ENCODE measurements at places on chromosomes 13 and 19.
A peak's percentile ranks its signal among the peaks of the same experiment; 100 is the strongest.

DNA sequence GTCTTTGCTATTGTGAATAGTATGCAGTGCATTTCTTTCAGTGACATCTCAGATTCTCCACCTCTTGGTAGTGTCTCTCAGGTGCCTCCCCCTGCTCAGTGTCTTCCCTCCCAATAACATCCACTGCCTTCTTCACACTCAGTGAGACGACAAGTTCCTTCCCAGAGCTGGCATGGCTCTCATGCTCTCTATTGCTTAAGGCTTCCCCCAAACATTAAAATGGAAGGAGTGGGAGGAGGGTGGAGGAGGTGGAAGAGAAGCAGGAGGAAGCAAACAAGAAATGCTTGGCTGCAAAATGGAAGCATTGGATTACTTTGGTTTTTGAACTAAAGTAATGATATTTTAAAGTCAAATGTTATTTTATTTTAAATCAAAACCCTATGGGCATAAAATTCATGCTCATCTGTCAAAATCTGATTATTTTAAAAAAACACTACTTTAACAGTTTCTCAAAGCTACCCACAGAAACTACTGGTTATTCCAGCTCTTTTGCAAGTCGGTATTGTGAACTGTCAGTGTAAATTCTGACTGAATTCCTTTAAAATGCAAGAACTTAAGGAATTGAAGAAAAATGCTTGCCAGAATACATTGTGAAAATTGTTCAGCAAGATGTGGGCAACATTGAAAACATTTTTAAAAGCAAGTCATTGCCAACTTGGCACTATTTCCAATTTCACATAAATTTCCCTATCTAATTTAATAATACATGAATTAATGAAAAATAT is 727.6 kb upstream of the ARGLU1 start:
- no peak for DNase-seq

- DNase-seq, result no peak
These were observed 99.6 kb upstream of the HTR2A start for GRCh38 chr13:46996316-46997030.

DNA sequence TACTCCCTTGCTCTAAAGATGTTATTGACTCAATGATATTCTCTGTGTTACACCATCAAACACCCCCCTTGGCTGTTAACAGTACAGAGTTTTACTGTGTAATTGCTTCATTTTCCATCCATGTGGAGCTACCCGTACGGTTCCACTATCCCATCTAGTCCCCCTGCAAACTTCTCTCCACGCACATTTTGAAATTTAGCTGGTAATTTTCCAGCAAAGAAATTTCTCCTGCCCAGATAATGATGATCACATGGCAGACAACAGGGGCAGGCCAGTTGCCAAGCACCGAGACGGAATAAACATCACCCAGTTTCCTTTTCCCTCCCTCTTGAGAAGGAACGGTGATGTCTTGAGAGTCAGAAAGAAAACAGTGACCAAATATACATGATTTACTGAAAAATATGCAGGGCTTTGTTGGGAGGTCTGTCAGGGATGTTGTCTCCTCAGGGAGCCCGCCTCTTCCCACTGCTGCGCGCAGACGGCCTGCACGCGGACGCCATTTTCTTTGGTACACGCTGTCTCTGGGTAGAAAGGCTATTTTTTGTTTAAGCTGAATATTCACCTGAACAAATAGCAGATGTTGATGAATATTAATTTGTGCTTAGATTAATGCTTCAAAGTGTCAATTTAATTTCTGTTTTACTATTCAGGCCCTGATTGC is 109.9 kb downstream of the OLFM4 start:
- DNase-seq, result peak; percentile 76

DNA sequence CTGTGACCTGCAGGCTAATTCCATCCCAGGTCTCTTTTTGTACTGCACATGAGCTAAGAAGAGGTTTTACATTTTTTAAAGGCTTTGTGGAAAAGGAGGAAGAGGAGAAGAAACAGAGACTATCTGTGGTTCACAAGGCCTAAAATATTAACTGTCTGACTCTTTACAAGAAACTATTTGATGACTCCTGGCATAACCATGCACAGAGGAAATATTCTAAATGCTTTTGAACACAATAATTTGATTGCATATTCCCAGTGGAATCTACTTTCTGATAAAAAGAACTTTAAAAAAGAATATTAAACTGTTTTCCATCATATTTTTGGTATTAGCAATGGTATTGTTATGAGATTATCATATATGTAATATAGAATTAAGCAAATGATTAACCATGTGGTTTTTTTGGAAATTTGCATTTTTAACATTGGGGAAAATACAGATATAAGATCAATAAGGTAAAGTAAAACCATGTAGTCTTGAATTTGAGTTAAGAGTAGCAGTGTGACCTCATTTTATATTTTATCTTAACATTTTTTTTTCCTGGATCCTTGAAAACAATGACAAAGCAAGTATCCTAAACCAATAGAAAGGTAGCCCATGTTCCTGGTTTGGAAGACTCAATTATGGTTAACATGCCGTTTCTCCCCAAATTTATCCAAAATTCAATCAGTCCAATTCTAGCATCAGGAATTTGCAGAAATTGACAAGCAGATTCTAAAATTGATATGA is 251.0 kb downstream of the UQCRFS1 start:
- no peak for DNase-seq

DNA sequence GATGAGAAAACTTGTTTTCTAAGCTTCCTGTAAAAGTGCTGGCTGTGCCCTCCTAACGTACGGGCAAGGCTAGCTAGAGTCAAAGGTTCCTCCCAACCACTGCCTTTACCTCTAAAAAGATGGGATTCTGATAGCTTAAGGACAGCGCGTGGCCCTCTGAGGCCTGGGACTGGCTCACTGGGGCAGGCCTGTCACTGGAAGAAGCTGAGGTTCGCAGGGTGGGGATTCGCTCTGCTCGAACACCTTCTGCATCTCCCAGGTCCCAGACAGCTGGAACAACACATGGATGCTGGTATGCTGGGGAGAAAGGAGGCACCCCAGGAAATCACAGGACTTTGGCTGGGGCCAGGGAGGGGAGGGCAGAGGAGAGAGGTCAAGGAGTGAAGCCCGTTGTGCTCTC is 53.1 kb downstream of the CRYL1 start:
- no peak for DNase-seq

GRCh38 chr13:78660495-78660857 is 1.5 kb upstream of the OBI1 start:
- no peak for DNase-seq

GRCh38 chr19:49807904-49808675 is 5.0 kb downstream of the FUZ start:
- DNase-seq, result no peak

- no peak for DNase-seq
These were observed 93.6 kb downstream of the SOX1 start for GRCh38 chr13:112160558-112160957.

DNA sequence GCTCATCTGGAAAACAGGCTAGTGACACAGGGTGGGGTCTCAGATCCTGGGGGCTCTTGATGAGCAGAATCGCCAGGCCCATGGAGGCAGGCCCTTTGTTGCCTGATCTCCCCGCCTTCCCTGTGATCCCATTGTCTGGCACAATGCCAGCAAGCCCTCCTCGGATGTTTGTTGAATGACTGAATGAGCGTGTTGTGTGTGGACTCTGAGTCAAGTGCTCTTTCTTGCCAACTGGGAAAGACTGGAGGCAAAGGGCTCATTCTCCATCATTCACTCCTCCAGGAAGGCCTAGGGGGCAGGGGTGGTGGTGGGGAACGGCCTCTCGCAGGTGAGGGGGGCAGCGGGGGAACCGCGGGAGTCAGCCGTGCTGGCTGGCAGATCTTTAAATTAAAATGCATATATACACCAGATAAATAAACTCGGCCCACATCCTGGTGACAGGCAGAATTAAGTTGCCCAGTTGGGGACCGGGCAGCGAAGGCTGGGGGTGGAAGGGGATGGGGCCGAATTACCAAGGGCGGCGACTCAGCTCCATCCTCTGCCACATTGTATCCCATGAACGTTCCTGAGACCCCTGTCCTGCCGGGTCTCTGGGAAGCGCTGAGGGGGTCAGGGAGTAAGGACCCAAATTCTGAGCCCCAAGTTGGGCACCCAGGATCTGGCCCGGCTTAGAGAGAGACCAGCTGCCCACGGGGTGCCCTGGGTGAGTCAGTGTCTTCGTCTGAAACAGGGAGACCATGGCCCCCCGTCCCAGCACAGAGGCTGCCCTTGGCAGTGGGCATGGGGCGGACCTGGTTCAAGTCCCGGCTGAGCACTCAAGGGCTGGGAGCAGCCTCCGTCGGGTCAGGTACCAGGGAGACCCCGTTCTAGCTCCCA is 24.5 kb downstream of the EFNA2 start:
- no peak for DNase-seq

Data from sciatic nerve (tissue), 2 donors.